Urinary bladder (tissue), 4 donors: ENCODE measurements at places on chromosomes 4 and X.

- no peak for DNase-seq
Measured at GRCh38 chr4:25811374-25811690, 51.5 kb downstream of the SEL1L3 start.

DNA sequence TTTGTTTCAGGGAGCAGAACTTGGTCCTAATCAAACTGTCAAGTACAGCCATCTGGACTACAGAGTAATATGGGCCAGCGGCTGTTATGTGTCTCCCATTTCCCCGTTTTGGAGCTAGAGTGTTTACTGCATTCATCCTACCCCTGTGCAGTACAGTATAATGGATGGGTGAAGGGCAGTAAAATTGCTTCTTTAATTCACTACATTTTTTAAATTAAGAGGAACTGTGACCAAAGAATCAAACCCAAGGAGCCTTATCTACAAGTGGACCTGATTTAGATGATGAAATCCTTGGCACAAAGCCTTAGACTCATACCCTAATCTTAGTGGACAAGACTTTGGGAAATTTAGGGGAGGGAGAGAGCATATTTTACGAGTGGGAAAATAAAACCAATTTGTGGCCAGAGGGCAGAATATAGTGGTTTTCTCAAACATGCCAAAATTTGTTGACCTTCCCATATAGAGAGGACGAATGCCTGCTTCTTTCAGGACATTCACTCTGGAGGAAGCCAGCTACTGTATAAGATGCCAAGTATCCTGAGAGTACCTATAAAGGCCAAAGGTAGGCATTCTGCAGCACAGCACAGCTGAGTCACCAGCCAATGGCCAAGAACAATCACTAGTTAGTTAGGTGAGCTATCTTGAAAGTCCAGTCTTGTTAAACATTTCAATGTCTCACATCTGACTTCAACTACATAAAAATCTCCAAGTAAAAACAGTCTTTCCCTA is 253.8 kb upstream of the KCNIP4 start:
- DNase-seq, result peak; percentile 37

GRCh38 chr4:47315346-47315745 is 148.2 kb downstream of the COMMD8 start:
- no peak for DNase-seq

- no peak for DNase-seq
Measured at GRCh38 chrX:73916489-73916888, 353.5 kb downstream of the CHIC1 start.

DNA sequence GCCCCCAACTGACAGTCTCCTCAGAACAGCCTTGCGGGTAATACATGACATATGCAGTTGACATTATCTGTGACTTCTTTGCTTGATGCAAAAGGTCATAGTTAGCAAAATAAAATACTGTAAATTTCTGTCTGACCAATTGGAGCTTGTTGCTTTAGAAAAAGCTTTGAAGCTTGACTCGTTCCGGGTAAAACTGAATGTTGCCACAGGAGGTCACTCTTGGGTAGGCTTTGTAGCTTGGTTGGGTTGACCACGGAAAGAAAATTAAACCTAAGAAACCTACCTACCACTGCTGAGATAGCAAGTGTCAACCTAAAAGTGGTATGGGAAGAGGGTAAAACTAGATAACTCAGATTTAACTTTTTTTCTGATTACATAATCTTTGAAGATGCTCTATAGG is 23.2 kb downstream of the PRPS2 start:
- DNase-seq, result no peak

DNA sequence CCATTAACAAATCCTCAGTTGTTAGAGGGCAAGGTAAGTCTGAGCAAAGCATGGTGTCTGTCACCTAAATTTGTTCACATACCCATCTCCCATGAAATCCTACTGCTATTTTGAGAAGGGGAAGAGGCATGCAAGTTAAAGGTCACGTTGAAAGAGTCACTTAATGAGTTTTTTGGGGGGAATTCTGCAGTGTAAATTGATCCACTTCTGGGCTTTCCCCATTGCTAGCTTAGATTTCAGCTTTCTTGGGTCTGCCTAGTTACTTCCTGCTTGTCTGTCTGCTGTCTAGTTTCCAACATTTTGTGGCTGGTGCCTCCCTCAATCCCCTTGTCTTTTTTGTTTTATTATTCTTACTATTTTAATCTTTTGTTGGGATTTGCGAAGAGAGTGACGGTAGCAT is 32.0 kb downstream of the CEP135 start:
- no peak for DNase-seq

DNA sequence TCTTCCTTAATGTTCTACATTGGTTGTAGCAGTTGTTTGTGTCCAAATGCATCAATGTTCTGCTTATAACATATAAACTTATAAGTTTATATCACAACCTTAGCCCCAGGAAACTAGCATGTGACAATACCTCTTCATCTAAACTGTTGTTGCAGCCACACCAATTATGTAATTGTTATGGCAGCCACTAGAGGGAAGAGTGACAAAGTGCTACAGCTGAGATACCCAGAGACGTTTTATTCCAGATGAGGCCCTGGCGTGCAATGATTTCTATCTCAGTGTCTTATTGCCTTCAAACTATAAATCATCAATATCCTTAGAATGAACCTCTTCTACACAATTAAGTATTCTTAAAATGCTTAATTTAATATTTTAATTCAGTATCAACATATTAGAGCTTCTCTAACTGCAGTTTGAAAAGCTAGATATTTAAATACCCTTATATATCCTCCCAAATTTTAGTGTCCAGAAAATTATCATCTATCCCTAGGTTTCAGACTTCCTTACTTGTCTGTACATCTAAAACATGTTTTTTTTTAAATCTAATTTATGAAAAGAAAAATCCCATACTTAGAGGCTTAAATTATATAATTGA is 171.6 kb downstream of the PCDH10 start:
- DNase-seq, result no peak

DNA sequence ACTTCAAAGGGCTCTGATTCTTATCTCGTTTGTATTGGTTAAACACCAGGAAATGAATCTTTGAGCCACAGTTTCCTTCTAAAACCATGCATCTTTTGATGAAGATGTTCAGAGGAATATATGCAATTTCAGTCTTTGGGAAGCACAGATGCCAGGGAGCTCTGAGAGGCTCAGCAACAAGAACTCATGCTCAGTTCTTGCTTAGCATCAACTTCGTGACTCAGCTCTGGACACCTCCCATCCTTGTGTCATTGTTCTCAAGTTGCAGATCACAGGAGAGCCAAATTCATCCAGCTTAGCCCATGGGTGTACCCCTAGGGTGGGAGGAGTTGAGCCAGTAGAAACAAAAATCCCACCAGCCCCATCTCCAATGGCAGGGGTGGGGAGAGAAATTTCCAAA is 219.6 kb upstream of the MAOA start:
- no peak for DNase-seq

- DNase-seq, result no peak
Measured at GRCh38 chrX:10939424-10939823, 171.7 kb upstream of the HCCS start.

GRCh38 chrX:23822397-23822796 is 39.4 kb downstream of the SAT1 start:
- no peak for DNase-seq

- DNase-seq, result no peak
Measured at GRCh38 chr4:62117886-62118285, 917.8 kb downstream of the ADGRL3 start.

DNA sequence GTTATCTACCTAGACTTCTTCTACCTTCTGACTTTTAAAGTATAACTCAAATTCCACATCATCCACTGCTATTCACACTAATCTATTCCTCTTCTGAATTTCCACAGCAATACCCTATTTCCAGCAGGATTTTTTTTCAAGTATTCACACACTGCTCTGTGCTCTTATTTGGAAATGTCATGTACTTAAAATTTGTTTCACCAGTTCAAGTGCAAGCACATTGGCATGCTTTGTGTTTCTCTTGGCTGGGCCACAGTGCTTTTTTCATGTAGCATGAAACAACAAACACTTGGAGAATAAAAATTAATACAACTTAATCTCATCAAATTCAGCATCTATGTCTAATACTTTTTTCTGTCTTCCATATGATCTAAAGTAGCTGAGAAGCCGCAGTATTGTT is 161.8 kb upstream of the PCDH18 start:
- no peak for DNase-seq
